Stimulated activated CD4-positive, alpha-beta T cell treated with anti-CD3 and anti-CD28 coated beads, Interleukin-1b, Interleukin-23, amount 100 ng/mL, for 1 hour (primary cell): ENCODE measurements at places on chromosomes 12 and 14.

- no peak for DNase-seq
Observed at GRCh38 chr14:101033446-101034165, 130.1 kb upstream of the RTL1 start.

DNA sequence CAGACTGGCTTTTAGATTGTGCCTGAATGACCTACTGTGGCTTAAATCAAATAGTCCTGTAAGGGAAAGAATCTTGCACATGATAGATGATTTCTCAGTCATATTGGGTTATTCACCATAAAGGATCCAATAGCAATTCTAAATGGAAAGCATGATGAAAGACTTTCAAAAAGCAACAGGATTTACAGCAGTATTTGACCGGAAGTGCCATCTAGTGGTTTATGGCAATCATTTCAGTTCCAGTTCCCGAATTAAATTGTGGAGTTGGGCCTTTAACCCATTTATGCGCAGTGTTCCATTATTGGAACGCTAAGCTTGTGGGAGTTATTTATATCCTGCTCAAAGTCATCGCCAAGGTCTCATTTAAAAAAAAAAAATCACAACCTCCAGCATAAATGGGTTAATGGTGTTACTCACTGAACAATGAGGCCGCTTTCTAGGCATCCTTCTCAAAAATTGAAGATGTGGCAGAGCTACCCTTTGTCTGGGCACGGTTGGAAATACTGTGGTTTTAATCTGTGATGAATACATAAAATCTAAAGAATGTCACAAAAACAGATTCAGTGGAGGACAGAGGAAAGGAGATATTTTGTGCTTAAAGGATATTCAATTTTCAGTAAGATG is 60.8 kb upstream of the REP15 start:
- no peak for DNase-seq

- DNase-seq, result no peak
Observed at GRCh38 chr12:30447061-30447750, 248.5 kb downstream of the IPO8 start.

DNA sequence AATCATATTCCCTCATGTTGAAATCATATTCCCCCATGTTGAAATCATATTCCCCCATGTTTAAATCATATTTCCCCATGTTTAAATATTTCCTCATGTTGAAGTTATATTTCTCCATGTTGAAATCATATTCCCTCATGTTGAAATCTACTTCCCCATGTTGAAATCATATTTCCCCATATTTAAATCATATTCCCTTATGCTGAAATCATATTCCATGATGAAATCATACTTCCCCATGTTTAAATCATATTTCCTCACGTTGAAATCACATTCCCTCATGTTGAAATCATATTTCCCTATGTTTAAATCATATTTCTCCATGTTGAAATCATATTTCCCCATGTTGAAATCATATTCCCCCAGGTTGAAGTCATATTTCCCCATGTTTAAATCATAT is 34.6 kb upstream of the ADGRD1 start:
- no peak for DNase-seq

GRCh38 chr12:122043476-122043875 is 21.8 kb downstream of the BCL7A start:
- DNase-seq, result no peak

DNA sequence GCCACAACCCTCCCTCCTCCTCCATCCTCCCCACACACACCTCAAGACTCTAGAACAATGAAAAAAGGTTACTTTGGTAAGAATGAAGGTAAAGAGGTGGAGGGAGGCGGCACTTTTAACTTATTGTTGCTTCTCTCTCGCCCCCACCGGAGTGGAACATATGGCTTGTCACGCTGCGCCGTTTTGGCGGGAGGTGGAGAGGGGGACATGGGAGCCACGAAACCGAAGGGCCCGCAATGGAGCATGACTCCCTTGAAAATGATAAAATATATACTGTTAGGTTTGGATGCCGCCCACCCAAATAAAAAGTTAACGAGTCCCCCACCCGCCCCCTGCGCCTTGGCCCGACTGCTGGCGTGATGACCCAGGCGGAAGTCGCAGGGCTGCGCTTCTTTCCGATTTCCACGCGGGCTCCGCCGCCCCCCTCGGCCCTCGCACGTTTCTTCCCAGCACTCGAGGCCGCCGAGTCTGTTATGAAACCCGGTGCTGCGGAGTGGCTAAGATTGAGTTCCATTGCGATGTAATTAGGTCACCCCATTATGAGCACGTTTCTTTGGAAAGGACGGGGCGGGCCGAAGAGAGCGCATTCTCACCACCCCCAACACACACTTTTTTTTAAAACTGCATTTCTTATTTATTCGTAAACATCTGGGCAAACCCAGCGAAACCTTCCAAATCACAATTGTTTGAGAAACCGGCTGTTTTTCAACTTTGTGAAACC is 1.4 kb upstream of the ZFP36L1 start:
- DNase-seq, result peak; percentile 59

- no peak for DNase-seq
Observed at GRCh38 chr14:55588259-55588699, 8.3 kb downstream of the KTN1 start.

DNA sequence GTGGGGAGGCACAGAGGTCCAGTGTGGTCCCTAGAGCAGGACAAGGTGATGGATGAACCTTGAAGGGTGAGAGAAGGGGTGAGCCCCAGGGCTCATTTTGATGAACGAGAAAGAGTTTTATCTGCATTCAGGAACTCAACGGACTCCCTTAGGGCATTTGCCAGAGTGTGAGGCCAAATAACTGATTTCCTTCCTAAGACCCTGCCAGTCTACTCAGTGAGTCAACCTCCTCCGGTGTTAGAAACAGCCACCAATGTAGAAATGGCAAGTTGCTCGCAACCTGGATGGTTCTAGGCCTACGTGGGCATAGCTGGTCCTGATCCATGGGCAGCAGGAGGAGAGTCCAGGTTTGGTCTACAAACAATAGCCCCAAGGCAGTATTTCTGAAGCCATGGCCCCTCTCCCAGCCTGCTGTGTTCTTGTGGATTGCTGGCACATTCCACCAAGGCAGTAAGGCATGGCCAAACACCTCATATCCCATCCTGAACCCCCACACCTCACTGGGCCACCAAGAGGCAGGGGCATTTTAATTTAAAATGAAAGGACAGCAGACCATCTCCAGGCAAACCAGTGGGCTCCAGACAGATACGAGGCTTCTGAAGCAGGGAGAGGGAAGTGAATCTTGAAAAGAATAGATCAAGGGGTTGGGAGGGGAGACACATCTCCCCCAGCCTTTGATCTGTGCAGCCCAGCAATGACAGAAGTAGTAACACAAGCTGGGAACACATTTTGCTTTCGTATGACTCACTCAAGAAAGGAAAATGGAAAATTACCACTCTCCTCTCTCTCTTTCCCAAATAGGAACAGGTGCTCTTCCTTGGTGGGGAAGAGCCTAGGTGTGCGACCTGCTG is 25.4 kb upstream of the TESC start:
- DNase-seq, result no peak

DNA sequence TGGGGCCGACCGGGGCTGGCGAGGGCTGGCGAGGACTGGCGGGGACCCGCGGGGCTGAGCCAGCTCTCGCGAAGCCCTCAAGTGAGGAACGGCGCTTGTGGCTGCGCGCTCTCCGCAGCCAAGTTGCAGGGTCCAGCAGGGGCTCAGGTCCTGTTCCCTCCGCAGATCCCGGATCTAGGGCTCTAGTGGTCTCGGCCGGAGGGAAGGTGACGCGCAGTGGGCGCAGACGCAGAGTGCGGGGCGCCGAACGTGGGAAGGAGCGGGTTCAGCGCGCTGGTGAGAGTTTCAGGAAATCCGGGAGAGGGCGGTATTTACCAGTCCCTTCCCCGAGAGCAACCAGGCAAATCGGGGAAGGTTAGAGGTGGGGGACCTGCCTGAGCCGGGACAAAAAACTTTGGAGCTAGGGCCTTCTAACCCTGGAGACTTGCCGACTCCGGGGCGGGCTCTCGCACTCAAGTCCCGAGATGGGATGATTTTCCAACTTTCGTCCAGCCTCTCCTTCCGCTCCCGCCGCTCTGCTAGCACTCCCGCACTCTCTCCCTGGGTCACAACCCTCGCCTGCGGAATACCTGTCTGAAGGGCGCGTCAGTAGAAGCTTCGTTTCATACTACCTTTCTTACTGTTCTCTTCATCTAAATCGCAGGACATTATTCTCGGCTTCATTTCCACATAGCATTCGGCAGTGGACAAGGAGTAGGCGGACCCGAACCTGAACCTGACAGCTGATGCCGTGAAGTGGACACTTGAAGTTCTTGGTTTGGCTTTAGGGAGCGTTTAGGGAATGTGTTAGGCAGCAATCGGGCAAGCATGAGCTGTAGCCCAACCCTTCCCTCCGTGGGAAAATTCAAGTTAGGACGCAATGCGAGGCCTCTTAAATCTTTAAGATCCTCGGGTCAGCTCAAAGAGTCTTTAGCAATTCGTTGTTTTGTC is 13.6 kb upstream of the PAX9 start:
- no peak for DNase-seq

- no peak for DNase-seq
Observed at GRCh38 chr12:128008341-128008740, 258.6 kb upstream of the TMEM132C start.

- DNase-seq, result peak; percentile 44
Observed at GRCh38 chr14:103910262-103910935, 17.9 kb upstream of the TDRD9 start.

DNA sequence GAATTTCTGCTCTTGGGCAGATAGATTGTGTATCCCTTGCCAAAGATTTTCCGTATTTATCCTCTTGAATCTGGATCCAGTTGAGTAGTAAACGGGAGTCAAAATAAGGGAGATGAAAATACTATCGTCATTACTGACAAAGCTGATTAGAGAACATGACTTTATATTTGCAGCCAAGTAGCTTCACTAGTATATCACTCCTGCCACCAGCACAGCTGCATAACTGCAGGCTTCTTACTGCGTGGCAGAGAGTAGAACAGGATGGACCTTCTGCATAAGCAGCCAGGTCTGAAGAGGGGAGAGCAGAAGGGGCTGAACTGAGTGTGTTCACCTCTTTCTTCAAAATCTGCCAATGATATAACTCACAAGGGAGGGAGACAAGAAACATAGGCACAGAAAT is 283.7 kb downstream of the FBXL14 start:
- no peak for DNase-seq

DNA sequence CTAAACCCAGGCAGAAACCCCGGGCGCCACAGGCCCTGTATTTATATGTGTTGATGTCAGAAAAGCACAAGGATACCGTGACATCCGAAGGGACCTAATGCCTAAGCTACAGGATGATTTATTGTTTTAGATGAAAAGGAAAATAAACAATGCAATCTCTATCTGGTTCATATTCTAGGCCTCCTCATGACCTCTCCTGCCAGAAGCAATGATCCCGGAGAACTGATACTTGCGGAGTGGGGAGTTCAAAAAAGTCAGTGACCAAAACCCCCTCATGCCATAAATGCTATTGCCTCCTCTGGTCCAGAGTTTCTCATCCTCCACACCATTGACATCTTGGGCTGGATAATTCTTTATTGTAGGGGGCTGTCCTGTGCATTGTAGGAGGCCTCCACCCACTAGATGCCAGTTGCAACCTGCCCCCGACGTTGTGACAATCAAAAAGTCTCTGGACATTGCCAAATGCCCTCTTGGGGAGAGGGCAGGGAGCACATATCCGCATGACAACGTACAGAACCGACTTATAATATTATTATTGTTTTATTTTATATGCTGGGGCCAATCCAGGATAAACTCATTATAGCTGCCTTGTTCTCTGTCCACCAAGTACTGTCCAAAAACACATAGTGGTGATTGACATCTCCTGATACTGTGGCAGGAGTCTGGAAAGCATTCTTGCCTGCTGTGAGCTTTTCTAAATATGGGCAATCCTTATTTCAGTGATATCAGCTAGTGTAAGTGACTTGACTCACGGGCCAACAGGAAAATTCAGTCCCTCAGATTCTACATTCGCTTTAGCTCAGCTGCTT is 1.1 kb upstream of the CSRP2 start:
- no peak for DNase-seq

- DNase-seq, result no peak
Observed at GRCh38 chr12:51370667-51371066, 20.5 kb downstream of the GALNT6 start.

DNA sequence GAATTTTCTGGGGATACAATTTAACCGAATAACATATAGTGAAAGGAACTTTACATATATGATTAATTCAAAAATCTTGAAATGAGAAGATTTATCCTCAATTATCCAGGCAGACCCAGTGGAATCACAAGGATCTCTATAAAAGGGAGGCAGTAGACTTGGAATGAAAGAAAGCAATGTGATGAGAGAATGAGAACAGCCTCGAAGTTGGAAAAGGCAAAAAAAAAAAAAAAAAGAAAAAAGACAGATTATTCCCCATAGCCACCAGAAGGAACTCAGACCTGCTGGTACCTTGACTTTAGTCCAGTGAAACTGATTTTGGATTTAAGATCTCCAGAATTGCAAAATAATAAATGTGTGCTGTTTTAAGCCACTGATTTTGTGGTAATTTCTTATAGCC is 416.3 kb upstream of the OR4E1 start:
- DNase-seq, result no peak

- DNase-seq, result no peak
Observed at GRCh38 chr12:109539508-109539907, 33.8 kb downstream of the MMAB start.
